Fibroblast of skin of left quadriceps (primary cell): ENCODE measurements at places on chromosomes 12 and 14.

- no peak for DNase-seq
These were observed 77.8 kb upstream of the MYL2 start for GRCh38 chr12:110998165-110998564.

- no peak for DNase-seq
These were observed 193.1 kb upstream of the GSC start for GRCh38 chr14:94963051-94963450.

DNA sequence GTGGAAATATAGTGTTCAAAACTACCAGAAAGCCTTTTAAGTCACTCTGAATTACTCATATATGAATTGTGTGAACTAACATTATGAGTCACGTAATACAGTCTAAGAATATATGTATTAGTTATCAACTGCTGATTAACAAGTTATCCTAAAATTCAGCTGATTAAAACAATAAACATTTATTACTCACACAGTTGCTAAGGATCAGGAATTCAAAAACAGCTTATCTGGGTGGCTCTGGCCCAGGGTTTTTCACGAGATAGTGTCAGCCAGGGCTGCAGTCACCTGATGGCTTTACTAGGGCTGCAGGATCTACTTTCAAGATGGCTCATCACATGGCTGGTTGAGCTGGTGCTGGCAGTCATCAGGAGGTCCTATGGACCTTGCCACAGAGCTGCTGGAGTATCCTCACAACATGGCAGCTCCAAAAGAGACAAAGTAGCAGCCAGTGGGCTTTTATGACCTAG lies 36.5 kb downstream of the CORO1C start:
- DNase-seq, result no peak

DNA sequence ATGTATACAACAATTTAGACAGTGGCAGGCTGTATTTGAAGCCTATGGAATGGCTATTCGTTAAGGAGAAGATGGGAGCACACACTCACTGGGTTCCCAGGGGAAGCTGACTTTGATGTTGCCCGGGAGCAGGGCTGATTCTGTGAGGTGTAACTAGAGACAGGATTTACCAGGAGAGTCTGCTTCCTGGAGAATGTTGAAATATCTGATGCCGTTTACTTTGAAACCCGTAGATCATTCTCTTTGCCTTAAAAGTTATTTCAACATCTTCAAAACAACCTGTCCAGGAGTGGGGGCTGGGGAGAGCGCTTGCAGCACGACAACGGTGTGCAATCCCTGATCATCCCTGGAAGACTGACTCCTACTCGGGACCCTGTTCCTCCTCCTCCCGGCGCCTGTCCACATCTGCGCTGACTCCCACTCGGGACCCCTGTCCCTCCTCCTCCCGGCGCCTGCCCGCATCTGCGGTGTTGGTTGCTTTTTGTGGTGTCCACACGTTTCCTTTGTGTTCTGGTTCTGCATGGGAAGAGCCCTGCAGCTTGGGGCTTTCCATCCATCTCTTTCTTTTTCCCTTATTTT lies 72.6 kb downstream of the AACS start:
- no peak for DNase-seq
